MM.1S (cell line): ENCODE measurements at places on chromosomes 11 and 22.

DNA sequence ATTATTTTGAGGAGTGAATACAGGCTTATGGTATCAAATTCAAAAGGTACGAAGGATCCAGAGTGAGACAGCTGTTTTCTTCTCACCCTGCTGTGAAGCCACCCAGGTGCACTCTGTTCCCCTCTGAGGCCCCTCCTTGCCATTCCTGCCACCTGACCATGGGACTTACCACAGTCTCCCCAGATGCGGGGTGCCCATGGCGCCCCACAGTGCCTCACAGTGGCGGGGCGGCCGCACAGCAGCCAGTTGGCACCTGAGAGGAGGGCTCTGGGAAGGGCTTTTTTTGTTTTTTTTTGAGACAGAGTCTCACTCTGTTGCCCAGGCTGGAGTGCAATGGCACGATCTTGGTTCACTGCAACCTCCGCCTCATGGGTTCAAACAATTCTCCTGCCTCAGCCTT lies 151.7 kb downstream of the CEP164 start:
- DNase-seq: no peak

DNA sequence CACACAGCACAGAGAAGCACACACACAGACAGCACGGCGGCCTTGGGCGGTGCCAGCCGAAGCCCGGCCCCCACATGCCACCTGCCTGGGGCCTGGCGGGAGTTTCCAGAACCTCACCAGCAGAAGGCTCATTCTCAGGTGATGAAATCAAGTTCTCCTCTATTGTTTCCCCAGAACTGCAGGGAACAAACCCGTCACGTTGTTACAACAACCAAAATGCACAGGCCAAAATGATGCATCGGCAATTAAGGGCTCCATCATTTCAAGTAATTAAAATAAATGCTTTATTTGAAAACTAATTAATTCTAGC lies 30.8 kb downstream of the GNB1L start:
- DNase-seq: peak; percentile 62

DNA sequence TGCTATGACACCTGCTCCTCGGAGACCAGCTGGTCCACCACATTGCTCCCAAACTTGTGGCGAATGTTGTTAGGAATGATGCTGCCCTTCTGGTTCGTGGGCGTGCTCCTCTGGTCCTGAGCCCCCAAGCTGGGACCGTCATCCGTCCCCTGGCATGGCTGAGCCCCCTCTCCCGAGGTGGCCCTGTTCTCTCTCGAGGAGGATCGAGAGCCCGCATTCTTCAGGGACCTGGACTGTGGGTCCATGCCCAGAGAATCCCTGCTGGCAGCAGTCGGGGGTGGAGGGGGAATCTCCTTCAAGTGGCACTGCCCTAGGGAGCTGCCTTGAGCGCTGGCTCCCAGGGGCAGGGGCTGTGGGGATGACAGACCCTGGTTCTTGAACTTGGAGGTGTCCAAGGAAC lies 17.4 kb downstream of the TST start:
- no peak for DNase-seq

GRCh38 chr11:10807493-10808234 lies 1.1 kb downstream of the EIF4G2 start:
- DNase-seq: peak; percentile 27

- DNase-seq: no peak
Observed at GRCh38 chr11:75475767-75476650, 43.0 kb upstream of the KLHL35 start.

DNA sequence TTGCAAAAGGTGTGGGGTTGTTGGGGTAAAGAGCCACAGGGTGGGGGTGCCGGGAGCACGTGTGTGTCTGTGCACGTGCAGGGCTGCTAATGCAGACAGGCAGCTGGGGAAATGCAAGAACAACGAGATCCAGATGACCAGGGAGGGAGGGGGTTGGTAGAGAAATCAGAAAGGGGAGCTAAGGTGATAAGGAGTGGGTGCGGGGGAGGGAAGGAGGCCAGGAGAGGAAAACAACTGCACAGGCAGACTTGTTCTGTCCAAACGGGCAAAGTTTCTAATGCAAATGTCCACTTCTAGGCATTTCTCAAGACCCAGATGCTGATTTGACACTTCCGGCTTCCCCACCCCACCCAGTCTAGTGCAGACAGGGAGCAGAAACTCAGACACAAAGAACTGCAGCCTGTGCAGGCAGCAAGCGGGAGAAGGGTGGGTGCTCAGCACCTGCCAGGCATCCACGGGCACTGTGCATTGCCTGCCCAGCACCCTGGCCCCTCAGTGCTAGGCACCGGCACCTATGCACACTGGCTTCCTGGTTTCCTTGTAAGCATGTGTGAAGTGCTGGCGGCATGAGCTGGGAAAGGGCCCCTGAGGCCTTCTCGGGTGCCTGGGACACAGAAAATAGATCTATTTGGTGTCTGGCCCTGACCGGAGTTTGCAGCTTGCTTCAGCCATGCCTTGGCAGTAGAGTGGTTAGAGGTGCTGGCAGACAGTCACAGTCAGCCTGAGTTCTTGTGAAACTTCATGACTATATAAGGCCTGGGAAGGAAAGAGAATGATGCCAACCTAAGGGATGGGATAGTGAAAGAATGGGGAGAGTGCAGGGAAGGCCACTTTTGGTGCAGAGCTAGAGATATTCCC lies 220.1 kb upstream of the SORL1-AS1 start:
- peak; percentile 50 for DNase-seq

GRCh38 chr11:84372381-84372950 lies 1086.3 kb upstream of the CCDC90B start:
- no peak for DNase-seq

DNA sequence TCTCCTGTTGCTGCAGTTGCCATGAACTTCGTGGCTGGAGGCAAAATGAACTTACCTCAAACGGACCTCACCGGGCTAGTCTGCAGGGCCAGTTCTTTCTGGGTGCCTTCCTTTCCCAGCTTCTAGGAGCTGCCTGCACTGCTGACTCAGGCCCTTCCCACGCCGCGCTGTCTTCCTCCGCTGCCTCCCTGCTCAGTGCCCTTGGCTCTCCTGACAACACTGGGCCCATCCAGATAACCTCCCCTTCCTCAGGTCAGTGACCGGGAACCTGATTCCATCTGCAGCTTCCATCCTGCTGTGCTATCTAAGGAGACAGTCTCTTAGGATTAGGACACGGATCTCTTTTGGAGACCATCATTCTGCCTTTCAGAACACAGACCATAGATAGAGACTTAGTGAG lies 19.3 kb downstream of the MOB2 start:
- no peak for DNase-seq

- DNase-seq: no peak
Observed at GRCh38 chr11:75261902-75262361, 21.4 kb downstream of the TPBGL start.

DNA sequence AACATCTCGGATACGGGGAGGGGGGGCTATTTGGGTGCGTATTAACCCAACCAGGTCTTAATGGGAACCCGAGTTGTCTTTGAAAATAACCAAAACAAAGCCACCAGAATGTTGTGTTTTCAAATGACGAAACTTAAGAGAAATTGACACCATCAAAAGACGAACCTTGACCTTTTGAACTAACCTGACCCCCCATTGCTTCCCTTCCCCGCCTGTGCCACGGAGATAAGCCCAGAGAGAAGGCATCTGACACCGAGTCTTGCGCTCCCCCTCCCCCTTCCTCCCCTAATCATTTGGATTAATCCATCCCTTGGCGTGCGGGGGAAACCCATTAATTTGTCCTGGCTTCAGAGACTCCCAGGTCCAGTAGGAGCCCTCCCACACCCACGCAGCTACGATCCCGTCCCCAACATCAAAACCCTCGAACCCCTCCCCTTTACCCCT lies 4.5 kb upstream of the GCAT start:
- DNase-seq: no peak

GRCh38 chr11:6319001-6319703 lies 1.1 kb downstream of the CAVIN3 start:
- DNase-seq: no peak

DNA sequence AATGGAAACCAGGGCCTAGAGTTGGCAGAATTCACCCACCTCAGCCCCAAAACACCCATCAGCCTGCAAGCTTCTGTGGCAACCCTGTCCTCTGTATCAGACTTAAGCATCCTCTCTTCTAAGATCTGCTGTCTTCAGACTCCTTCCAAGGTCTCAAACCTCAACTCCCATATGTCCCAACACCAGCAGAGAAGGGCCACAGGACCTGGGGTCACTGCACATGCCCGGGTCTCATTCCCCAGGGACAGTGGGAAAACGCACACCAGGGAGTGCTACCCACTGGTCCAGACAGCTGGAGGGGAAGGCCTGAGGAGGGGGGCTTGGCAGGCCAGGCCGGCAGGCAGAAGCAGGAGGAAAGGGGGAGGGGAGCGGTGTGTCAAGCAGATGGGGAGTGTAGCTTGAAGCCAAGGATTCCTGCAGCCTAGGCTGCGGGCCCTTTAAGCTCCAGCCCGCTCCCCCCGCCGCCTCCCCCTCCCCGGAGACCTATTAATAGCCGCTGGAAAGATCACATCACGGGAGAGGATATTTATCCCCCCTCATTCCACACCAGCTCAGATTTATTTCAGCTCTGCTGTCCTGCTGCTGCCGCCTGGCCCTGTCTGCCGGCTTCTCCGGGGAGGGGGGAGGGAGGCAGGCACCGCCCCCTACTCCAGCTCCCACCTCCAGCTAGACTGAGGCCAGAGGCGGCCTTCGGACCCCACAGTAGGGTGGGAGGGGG lies 16.7 kb downstream of the BCL9L start:
- DNase-seq: no peak

- DNase-seq: no peak
Observed at GRCh38 chr11:75510004-75510722, 15.6 kb downstream of the GDPD5 start.

DNA sequence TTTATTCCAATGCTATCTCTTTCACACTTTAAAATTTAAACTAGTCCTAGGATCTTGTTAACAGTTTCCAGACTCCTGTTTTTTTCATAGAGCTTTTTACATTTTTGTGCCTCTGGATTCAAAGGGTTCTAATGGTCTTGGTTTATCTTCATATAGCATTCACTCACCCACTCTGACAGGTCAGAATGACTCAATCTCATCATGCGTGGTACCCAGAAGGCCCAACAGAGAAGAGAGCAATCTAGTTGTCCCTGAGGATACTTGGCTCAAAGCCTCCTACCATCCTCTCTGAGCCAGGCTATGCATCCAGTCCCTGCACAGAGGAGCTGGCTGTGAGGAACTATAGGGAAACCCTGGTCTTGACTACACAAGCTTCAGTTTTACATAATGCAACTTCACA lies 27.5 kb downstream of the MAML2 start:
- DNase-seq: no peak

- DNase-seq: no peak
Observed at GRCh38 chr11:15859411-15859810, 496.9 kb downstream of the SOX6 start.

DNA sequence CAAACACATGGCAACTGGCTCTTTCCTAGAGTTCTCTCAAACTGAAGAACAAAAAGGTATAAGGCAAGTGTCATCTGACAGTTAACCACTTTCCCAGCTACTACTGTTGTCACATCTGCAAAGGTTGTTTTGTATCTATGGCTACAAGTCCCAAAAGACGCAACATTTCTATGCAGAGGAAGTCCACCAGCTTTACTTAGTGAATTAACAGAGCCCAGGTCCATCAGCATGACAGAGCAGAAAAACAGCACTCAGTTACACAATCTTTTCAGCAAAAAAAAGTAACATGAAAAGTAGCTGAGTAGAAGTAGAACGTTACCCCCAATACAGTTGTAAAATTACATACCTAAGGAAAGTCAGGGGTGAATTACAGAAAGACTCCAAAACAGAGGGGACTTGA lies 12.1 kb downstream of the CPSF7 start:
- no peak for DNase-seq

DNA sequence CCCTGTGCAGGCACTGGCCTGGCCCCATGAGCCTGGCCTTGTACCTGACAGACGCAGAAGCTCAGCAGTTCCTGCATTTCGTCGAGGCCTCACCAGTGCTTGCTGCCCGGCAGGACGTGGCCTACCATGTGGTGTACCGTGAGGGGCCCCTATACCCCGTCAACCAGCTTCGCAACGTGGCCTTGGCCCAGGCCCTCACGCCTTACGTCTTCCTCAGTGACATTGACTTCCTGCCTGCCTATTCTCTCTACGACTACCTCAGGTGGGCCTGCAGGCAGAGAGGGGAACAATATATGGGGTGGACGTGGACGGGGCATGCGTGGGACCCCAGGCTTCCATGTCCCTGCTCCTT lies 4.9 kb downstream of the LARGE2 start:
- DNase-seq: no peak

- no peak for DNase-seq
Observed at GRCh38 chr22:46588279-46589140, 31.7 kb upstream of the GRAMD4 start.

DNA sequence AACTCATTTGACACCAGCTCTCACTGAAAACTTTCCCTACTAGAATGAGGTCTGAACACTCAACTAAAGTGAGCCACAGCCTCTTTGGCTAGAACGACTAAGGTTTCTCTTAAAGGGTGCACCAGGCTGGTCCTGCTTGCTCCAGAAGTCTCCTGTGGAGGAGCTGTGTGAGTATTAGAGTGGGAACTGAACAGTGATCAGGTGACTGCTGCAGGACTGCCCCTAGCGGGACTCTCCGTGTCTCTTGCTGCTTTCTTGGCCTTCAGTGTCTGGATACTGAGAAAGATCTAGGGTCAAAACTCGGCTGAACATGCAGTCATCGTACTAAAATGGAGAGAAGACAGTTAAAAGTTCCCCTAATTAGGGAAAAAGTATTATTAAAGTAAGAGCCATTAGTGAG lies 34.6 kb downstream of the FAM118A start:
- no peak for DNase-seq

DNA sequence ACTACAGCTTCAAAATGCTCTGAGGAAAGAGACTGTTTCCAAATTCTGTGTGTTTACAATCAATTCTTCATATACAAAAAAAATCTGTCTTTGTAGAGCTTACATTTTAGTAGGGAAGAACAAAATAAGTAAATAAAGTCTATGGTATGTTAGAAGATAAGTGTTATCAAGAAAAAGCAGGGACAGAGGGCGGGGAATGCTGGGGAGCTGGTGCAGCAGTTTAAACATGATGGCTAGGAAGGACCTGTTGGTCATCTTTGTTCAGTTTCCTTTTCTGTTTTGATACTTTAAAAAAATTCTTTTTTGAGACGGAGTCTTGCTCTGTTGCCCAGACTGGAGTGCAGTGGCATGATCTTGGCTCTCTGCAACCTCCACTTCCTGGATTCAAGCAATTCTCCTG lies 16.1 kb downstream of the TMEM25 start:
- DNase-seq: no peak

DNA sequence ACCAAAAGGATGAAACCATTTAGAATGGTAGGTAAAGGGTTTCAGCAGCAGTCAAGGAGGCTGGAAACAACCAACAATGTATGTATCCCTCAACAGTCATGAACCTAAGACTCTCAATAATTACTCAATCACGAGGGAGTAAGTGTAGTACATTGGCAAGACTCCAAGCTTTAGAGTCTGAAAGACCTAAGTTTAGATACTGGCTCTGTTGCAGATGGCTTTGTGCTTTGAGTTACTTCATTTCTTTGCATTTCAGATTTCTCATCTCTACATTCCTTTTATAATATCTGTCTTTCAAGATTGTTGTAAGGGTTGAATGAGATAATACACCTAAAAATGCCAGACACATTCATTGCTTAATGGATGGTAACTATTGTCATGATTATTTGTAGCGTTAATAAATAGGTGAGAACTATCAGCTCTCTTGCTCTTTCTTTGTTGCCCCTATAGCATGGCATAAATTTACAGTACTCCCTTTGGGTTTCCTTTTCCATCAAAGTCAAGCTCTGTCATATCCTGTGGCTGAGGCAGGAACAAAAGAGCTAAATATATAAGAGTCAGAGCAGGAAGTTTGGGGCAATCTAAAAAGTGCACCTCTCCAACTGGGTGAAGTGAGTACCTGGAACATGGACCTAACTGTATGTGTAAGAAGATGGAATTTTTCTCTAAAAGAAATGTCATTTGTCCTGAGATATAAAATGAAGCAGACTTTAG lies 228.2 kb upstream of the ZC3H12C start:
- no peak for DNase-seq

GRCh38 chr22:37126882-37127281 lies 17.4 kb upstream of the TMPRSS6 start:
- no peak for DNase-seq
